ENCODE measurements at places on chromosomes 3 and 15. TPM values are rescaled to one million over a fixed set of nuclear protein-coding genes. Genes with fewer than 3 reads are reported as not detected.
A peak's percentile ranks its signal among the peaks of the same experiment; 100 is the strongest.

DNA sequence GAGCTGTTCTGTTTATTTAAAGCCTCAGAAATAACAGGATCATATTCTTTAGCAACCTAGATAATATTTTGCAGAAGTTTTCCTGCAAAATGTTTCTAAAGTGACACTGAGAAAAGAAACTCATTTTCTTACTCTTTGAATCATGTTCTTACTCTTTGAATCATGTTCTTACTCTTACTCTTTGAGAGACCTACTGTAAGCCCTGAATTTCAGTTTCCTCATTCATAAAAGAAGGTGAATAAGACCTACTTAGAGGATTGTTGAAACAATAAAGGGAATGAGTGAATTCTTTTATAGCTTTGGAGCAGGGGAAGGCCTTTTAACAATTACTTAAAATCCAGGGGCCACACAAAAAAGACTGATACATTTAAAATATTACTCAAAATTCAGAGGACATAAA lies 221.7 kb upstream of the CMC1 start:
- H3K27ac ChIP-seq = no peak overlapping the region
- H3K4me3 ChIP-seq = no peak overlapping the region
- H3K4me1 ChIP-seq = no peaks in the 10 kb centered on the region
- H3K27me3 ChIP-seq = peaks cover 2% of the 10 kb centered on the region
- peaks cover 4% of the 10 kb centered on the region for H3K36me3 ChIP-seq
- DNase-seq = no peak

DNA sequence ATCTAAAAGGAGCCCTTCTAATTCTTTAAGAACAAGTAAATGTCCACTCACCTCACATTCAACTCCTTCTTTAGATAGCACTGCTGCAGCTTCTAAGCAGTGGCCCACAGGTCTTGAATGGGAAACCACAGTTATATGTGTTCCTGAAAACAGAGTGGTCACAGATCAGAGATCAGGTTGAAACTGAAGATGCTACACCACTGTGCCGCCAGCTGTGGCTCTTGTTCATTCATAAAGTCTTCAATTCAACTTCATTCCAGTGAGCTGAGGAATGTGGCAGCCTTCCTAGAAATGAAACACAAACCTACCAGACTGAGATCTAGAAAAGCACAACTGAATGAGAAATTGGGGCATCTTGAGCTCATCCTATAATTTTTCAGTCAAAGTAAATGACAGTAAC lies 4.0 kb downstream of the PDHB start:
- peaks cover 8% of the 10 kb centered on the region for H3K27me3 ChIP-seq
- H3K27ac ChIP-seq = no peak overlapping the region
- DNase-seq = no peak
- peaks cover 22% of the 10 kb centered on the region for H3K36me3 ChIP-seq

DNA sequence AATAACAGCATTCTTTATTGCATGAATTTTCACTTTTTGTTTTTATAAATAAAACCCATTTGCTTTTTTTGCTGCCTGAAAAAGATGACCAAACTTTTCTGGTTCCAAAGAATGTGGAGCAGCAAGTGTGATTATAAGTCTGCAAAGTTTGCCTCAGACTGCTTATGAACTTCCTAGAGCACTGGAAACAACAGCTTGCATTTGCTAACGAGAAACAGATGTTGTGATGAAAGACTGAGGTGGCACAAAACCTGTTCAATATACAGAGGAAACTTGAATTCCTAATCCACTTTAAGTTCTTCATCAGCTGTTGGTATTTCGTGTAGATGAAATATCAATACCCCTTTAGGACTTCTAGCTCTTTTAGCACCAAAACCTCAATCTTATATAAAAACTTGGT lies 9.3 kb downstream of the ZPLD1 start:
- no peaks in the 10 kb centered on the region for H3K36me3 ChIP-seq
- H3K4me3 ChIP-seq = no peak overlapping the region
- H3K27ac ChIP-seq = no peak overlapping the region
- H3K4me1 ChIP-seq = no peaks in the 10 kb centered on the region

GRCh38 chr15:74180881-74181602 lies 7.5 kb downstream of the ISLR start:
- peaks cover 3% of the 10 kb centered on the region for H3K4me1 ChIP-seq

GRCh38 chr15:65416845-65417416 lies 5.8 kb downstream of the IGDCC4 start:
- H3K4me3 ChIP-seq = no peak overlapping the region
- H3K36me3 ChIP-seq = peaks cover 4% of the 10 kb centered on the region
- peak overlapping the region; percentile 39 for H3K27ac ChIP-seq
- H3K4me1 ChIP-seq = peaks cover 24% of the 10 kb centered on the region
- peaks cover 10% of the 10 kb centered on the region for H3K27me3 ChIP-seq
- no peak for DNase-seq

DNA sequence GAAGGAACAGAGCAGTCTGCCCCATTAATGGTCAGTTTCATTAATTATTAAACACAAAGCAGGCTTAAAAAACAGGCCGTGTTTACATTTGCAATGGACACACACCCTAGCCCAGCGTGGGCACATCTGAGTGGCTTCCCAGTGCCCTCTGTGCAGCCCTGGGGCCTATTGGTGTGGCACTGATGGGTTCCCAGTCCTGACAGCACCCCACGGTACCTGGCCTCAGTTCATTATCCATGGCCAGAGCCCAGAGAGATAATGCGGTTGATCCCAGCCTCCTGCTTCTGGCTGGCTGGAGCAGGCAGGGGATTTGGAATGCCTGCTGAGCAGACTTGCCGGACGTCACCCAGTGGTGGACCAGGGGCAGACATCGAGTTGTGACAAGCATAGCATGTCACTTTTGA lies 110.5 kb upstream of the ABHD17C start:
- H3K4me3 ChIP-seq = no peak overlapping the region
- peaks cover 4% of the 10 kb centered on the region for H3K27me3 ChIP-seq
- H3K36me3 ChIP-seq = no peaks in the 10 kb centered on the region
- no peak for DNase-seq
- H3K27ac ChIP-seq = no peak overlapping the region
- H3K4me1 ChIP-seq = peaks cover 5% of the 10 kb centered on the region

DNA sequence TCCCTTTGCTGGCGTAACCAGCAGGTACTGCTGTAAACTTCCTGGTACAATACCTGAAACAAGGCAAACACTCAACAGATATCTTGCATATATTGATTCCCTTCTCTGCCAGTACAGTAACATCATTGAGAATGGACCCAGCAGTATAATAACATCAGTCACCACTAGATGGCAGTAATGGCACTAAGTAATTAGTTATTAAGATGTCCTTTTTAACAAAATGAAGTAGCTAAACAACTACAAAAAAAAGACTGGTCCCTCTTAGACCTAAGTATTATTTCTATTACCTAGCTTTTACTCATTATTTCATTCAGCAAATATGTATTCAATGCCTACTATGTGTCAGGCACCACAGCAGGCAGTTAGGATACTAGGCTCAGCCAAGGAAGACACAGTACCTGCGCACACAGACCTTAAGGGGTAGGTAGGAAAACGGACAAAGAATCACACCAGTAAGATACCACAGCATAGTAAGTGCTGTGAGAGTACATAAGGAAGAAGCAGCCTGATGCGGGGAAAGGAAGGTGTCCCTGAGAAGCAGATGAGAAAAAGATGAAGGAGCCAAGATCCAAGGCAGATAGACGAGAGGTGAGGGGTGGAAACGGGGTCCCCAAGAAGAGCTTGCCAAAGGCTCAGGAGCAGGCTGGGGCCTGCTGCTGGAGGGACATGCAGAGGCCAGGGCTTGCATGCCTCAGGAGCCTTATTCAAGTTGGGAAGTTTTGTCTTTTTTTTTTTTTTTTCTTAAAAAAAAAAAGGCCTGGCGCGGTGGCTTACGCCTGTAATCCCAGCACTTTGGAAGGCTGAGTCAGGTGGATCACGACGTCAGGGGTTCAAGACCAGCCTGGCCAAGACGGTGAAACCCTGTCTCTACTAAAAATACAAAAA lies 102.7 kb upstream of the CHD2 start:
- H3K27me3 ChIP-seq = peaks cover 7% of the 10 kb centered on the region
- H3K27ac ChIP-seq = no peak overlapping the region
- no peak overlapping the region for H3K4me3 ChIP-seq
- peaks cover 4% of the 10 kb centered on the region for H3K36me3 ChIP-seq
- peaks cover 3% of the 10 kb centered on the region for H3K4me1 ChIP-seq

- H3K4me1 ChIP-seq = peaks cover 16% of the 10 kb centered on the region
- peak overlapping the region; percentile 98 for H3K4me3 ChIP-seq
- peaks cover 9% of the 10 kb centered on the region for H3K27me3 ChIP-seq
These were observed 692 bp downstream of the UBE2E2 start for GRCh38 chr3:23203708-23204330.

GRCh38 chr3:133599280-133599679 lies 25.8 kb downstream of the CDV3 start:
- H3K27ac ChIP-seq = no peak overlapping the region
- DNase-seq = no peak
- H3K4me1 ChIP-seq = no peaks in the 10 kb centered on the region
- no peak overlapping the region for H3K4me3 ChIP-seq
- H3K36me3 ChIP-seq = peaks cover 8% of the 10 kb centered on the region

- H3K4me1 ChIP-seq = peaks cover 4% of the 10 kb centered on the region
- H3K36me3 ChIP-seq = peaks cover 7% of the 10 kb centered on the region
- H3K27me3 ChIP-seq = peaks cover 2% of the 10 kb centered on the region
- DNase-seq = no peak
- no peak overlapping the region for H3K4me3 ChIP-seq
These were observed 16.1 kb downstream of the ZNF80 start for GRCh38 chr3:114221165-114221880.

DNA sequence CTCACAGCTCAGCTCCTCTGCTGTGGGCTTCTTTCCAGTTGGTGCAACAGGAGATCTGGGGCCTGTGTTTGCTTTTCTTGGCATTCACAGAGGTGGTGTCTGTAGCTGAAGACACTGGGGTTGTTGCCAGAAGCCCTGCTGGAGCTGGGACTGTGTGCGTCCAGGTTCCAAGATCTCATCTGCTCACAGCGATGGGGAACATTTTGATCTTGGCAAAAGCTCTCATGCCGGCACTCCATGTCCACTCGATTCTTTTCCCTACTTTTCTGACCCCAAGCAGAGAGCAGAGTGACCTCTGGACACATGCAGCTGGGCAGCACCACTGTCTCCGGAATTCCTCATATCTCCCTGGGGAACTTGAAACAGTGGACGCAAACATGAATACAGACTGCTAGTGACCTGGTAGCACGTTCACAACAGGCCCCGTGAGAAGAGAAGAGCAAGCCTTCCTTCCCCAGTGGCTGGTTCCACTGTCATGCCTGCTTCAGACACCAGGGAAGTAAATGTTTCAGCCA lies 36.1 kb upstream of the MECOM start:
- H3K27me3 ChIP-seq = no peaks in the 10 kb centered on the region
- no peak overlapping the region for H3K4me3 ChIP-seq
- no peak overlapping the region for H3K27ac ChIP-seq
- H3K4me1 ChIP-seq = no peaks in the 10 kb centered on the region
- H3K36me3 ChIP-seq = no peaks in the 10 kb centered on the region

DNA sequence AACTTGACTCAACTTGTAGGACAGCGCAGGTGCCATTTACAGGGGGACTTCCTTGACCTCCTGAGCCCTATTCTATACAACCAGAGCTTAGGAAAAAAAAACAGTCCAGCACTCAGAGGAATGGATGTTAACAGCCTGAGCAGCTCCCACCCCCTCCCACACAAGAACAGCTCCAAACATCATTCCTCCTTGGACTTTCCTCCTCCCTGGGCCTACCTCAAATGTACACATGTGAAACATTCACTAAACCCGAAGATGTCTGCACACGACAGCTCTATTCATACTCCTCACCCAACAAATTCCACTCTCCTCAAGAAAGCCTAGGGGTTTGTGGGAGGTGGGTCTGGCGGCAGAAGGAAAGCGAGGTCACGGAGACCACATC lies 503 bp upstream of the ATRIP start:
- peak overlapping the region; percentile 46 for H3K27ac ChIP-seq
- peaks cover 3% of the 10 kb centered on the region for H3K36me3 ChIP-seq
- no peak for DNase-seq
- peaks cover 7% of the 10 kb centered on the region for H3K27me3 ChIP-seq

DNA sequence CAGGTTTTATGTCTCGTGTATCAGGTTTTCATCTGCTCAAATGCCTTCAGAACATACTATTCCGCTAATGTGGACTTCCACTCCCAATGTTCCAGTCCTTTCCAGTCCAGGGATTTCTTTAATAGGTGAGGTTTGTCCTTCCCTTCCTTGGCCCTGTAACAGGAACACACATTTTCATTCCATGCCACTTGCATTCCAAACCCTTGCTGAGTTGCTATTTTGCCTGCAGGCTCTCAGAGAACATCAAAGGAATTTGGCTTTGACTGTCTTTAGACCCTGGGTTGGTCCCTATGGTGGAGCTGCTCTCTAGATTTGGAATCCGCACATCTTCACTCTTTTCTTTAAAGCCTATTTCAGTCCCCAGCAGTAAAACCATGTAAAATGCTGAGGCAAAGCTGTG lies 12.3 kb upstream of the ALCAM start:
- no peaks in the 10 kb centered on the region for H3K27me3 ChIP-seq
- no peaks in the 10 kb centered on the region for H3K36me3 ChIP-seq
- H3K4me3 ChIP-seq = peak overlapping the region; percentile 87
- H3K4me1 ChIP-seq = peaks cover 11% of the 10 kb centered on the region
- DNase-seq = no peak

DOCK3 gene
- total RNA-seq = 1.3 TPM

SLC51A gene
- not detected for total RNA-seq

FOXB1 gene
- total RNA-seq = 6.7 TPM

MCTP2 gene
- total RNA-seq = 1.5 TPM

FOXL2NB gene
- total RNA-seq = 13.2 TPM

TMC3 gene
- not detected for total RNA-seq

All from endothelial cell (in vitro differentiated cells).